Hematopoietic multipotent progenitor cell treated with erythropoietin and hydrocortisone succinate and interleukin-3 and kit ligand, for 8 days (in vitro differentiated cells): ENCODE measurements at places on chromosomes 2 and 18.

- no peak for DNase-seq
These were observed 4.4 kb downstream of the DDX18 start for GRCh38 chr2:117818921-117819320.

GRCh38 chr2:28619213-28620196, 123.6 kb downstream of the PLB1 start:
- no peak for DNase-seq

GRCh38 chr18:57921708-57922107, 118.6 kb upstream of the ATP8B1 start:
- peak; percentile 67 for DNase-seq

DNA sequence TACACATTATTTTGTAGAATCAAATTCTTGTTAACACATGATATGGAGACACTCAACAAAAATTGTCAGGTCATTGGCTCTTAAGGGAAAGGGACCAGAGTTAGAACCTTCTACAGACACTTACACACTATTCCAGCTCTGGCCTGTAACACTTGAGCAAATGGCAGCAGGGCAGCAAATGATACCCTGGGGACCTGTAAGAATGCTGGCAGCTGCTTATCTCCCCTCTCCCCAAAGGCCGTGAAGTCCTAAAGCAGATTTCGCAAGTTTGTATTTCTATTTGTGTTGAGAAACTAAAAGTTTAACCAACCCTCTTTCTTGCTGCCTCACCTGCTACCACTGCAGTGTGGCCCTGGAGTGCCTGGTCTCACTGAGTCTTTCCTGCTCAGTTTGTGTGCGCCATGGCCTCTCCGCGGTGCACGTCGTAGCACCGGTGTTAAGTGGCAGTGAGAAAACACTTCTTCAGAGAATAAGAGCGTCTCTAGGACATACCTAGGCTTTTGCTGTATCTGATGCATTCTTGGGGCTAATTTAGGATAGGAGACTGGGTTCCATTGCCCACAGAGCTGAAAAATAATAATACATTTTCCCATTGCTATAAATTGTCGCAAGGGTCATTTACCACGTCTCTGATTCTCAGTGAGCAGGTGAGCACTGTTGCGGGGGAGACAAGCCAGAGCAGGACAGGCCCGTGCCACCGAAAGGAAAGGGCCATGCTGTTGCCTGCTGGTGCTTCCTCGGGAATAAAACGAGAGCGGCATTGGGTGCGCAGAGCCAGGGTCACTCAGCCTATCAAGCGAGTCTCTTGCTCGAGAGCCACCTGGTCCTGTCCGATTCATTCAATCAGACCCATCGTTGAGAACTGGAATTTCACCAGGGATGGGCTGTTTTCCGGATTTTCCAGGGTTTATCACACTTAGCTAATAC, 204.9 kb downstream of the PTGR3 start:
- no peak for DNase-seq

- peak; percentile 85 for DNase-seq
These were observed 23.8 kb downstream of the ANKAR start for GRCh38 chr2:189698020-189698887.

DNA sequence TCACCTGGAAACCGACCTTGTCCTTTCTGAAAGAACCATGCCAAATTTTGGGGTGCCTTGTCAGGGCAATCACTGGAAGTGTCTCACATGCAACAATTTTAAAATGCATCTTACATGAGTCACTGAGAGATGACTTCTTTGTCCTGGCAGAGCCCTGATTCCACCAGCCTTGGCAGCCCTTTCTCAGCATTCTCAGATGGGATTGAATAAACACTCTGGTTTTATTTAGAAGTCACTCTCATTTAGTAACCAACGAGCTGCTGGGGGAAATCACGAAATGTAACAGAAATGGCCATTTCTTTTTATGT, 3.8 kb upstream of the ATP8B1 start:
- no peak for DNase-seq

DNA sequence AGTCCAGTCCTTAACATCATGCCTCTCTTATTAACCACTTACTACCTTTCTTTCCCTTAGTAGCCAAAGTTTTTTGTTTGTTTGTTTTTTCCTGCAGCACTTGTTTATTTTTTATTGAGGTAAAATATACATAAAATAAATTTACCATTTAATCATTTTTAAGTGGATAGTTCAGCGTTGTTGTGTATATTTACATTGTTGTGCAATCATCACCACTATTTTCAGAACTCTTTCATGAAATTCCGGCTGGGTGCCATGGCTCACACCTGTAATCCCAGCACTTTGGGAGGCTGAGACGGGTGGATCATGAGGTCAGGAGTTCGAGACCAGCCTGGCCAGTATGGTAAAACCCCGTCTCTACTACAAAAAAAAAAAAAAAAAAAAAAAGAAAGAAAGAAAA, 38.1 kb upstream of the LHCGR start:
- DNase-seq, result no peak

- DNase-seq, result no peak
These were observed 360.8 kb downstream of the GRB14 start for GRCh38 chr2:164260506-164260905.

- DNase-seq, result no peak
These were observed 420.3 kb upstream of the FSIP2 start for GRCh38 chr2:185318271-185318724.

GRCh38 chr2:175726223-175726622, 275.8 kb downstream of the LNPK start:
- no peak for DNase-seq

GRCh38 chr18:41311571-41312547, 643.2 kb upstream of the PIK3C3 start:
- no peak for DNase-seq

DNA sequence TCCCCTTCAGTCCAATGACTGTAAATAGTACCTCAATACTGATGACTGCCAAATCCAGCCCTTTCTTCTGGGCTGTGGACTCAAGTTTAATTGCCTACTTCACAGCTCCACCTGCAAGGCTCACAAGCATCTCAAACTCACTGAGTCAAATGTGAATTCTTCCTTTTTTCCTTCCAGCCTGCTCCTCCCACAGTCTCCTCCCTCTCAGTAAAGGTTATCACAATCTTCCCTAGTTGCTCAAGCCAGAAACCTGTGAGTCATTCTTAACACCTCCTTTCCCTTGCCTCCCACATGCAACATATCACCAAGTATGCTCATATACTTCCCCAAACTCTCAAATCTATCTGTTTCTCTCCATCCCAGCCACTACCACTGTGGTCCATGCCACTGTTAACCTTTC, 3.7 kb upstream of the MFSD6 start:
- peak; percentile 51 for DNase-seq

- no peak for DNase-seq
These were observed 233.4 kb upstream of the COPS8 start for GRCh38 chr2:236852100-236852976.

- no peak for DNase-seq
These were observed 5.8 kb upstream of the SAG start for GRCh38 chr2:233301811-233302210.
